CD4-positive, alpha-beta memory T cell (primary cell): ENCODE measurements at places on chromosomes 11 and 22. TPM values are rescaled to one million over a fixed set of nuclear protein-coding genes. Genes with fewer than 3 reads are reported as not detected.

- DNase-seq = no peak
Measured at GRCh38 chr11:110798201-110798900, 86.1 kb upstream of the ARHGAP20 start.

DNA sequence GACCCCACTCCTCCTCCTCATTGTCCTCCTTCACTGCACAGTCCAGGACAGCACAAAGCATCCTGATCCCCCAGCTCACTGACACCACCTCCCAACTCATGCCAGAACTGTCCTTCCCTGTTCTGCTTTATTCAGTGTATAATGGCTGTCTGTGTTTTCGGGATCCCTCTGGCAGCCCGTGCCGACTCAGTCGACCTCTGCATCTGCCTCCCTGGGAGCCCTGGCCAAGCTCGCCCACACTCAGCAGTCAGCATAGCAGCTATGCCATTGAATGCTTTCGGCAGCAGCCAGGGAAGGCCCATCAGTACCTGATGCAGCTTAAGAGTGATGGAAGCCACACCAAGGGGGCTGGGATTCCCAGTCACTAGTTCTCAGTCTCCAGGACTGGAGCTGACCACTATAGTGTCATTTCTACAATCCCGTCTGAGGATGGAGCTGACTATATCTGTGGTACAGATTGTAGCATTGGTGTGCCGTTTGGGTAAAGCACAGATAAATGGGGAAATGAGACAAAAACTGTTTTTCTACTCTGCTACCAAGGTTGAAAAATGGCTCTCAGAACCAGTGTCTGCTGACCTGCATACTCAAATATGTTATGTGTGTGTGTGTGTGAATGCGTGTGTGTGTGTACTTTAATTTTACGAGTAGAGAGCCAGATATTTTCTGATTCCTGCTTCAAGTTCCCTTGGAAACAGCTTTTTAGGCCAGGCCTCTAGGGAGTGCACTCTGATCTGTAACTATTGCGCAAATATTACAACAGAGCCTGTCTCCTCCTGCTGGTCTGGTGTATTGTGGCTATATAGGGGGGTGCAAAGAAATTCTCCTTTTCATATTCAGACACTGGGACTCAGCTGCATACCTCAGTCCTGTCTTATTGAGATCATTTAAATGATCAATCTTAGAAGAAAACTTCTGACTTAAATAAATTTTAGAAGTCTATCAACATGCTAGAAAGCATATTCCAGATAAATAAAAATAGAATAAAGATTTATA lies 78.8 kb upstream of the TOP3B start:
- no peak for DNase-seq

Gene KCNJ4
- polyA plus RNA-seq = not detected

DNA sequence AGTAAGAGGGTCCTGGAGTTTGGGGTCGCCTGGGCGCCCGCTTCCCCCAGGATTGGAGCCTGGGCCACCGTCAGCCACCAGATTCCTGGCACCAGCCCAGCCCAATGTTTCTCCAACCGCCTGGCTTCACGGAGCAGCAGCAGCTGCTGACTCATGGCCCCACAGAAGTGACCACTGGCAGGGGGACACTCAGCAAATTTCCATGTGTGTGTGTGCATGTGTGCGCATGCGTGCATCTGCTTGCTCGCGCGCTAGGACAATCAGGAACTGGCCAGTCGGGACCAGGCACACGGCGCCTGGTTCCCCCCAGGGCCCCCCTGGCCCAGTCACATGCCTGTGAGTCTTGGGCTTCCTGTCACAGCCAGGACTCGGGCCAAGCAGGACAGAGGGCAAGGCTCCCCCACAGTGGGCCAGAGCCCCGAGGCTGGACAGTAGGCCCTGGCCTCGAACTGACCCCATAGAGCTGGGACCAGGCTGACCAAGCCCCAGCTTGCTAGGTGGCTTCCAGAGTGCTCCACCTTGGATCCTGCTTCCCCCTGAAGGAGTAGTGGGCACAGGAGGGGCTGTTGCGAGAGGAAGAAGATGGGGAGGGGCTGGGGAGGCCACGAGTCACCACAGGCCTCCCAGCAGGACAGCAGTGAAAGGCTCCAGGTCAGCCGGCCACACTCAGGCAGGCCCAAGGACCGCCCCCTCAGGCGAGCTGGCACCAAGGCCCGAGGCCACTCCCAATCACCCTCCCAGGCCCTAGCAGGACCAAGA lies 3.2 kb downstream of the CTSD start:
- no peak for DNase-seq

Gene FBLN1
- not detected for polyA plus RNA-seq

Gene NEAT1
- polyA plus RNA-seq = 4.0 TPM

Gene UPK3A
- not detected for polyA plus RNA-seq

Gene PRODH
- polyA plus RNA-seq = not detected

Gene MUS81
- 31.1 TPM for polyA plus RNA-seq
